ENCODE measurements at places on chromosomes 11 and 22.

DNA sequence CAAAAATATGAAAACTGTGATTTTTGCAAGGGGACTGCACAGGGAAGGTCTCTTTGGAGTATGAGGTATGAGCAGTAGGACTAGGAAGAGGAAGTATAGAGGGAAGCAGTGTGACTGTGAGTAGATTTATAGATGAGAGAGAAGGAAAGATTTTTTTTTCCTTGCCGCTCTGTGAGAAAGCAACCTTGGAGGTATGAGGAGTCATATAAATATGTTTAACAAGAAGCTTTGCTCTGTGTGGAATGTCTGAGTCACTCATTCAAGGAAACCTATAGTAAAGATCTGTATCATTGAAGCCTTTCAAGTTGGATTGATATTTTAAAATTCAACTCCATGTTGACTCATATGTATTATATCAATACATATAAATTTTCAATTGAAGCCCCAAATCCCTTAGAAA is 26.2 kb downstream of the DNHD1 start:
- DNase-seq = no peak

DNA sequence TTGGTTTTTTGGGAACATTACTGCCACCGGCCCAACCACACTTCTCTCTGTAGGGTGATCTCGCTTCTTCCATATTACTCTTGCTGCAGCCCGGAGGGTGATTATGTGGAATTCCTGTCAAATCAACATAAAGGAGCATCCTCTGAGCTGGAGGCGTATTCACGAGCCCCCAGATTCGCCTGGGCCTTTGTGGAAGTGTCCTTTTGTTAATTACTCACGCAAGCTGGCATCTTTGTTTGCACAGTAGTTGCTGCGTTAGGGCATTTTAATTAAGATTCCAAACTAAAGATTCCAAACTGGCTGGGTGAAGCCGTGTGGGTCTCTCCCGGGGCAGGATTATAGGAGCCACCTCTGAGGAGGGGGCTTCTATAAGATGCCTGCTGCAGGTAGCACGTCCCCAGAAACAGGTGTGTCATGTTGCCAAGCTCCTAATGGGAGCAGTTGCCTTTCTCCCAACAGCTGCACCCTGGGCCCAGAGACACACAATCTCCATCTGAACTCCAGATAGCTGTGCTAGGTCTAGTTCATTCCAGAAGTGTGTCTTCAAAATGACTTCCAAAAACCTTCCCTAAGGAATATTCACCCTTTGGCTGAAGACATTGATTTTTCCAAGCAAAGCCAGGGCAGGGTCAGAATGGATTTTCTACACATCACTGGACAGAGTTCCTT is 40.9 kb downstream of the SHISAL1 start:
- no peak for DNase-seq

DNA sequence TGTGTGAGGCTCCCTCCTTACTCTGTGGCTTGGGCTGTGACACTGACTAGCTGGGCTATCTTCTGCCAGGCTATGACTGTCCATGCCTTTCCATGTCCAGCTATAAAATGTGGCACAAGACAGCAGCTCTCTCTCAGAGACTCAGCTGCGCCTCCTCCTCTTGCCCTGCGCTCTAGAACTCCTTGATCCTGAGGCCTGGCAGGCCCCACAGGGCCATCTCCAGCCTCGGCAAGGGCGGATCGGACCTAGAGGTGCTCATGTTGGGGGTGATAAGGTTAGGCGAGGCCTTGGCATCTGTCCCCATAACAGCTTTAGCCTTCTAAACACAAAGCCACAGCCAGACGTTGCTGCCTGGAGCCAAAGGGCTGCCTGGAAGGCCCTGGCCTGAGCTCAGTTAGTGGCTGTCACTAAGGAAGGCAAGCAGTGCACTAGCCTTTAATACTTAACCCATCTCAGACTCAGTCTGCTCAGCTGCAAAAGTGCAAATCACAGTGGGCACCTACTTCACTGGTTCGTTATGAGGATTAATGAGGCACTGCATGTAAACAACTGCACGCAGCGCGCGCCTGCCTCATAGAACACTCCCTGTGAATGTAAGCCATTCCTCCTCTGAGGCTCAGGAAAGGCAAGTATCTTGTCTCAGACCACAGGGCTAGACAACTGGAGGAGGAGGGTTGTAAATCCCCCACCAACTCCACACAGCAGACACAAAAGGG is 1.2 kb downstream of the GUCD1 start:
- no peak for DNase-seq

- DNase-seq = no peak
Observed at GRCh38 chr11:124942466-124943253, 6.8 kb upstream of the HEPACAM start.

DNA sequence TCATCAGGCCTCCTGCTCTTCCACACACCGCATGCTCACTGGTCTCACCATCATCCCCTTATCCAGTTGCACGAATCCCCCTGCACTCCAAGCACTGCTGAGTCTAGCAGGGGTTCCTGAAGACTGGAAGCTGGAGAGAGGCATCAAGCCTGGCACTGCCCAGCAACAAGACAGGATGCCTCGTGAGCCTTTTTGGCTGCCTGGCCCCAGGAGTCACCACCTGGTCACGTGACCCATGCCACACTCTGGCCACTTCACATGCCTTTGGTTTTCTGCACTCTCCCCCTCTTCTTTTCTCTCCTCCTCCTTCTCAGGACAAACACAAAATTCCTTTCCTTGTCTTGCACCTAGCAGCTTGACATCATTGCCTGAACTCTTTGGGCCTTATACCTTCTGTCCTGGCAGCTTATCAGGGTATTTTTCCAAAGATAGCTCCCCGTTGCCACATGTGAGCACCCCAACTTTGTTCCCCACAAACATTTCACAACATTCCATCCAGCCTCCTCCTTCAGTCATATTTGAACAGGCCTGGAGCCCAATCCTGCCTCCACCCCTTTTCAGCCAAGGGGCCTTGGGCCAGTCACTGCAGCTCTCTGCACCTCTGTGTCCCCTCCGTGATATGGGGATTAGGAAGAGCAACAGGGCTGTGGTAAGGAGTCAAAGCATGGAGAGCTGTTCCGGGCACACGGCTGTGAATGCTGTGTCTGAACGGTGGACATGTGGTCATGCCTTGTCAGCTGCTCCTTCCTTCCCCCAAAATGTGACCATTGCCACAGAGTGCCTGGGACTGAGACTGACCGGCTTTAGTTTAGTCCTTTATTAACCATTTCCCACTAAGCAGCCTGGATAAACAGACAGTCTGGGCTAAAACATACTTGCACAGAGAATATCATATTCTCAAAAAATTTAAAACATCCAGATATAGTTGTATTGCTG is 2.8 kb upstream of the PACSIN2 start:
- no peak for DNase-seq

GRCh38 chr11:17585911-17586695 is 39.0 kb downstream of the OTOG start:
- no peak for DNase-seq

GRCh38 chr11:130070109-130070845 is 583 bp downstream of the APLP2 start:
- DNase-seq = peak; percentile 24

DNA sequence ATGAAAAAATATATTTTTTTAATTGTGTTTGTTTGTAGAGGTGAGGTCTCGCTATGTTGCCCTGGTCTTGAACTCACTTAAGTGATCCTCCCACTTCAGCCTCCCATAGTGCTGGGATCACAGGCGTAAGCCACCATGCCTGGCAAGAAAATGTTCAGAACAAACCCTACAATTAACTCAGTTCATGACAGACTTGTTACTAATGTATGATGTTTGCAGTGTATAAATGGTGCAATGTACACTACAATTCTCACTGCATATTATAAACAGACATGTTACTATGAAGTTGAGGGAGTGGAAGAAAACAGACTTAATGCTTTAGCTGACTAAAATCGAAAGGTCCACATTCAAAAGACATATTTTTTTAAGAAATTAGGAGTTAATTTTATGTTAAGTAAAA is 59.0 kb downstream of the SIK3 start:
- no peak for DNase-seq

DNA sequence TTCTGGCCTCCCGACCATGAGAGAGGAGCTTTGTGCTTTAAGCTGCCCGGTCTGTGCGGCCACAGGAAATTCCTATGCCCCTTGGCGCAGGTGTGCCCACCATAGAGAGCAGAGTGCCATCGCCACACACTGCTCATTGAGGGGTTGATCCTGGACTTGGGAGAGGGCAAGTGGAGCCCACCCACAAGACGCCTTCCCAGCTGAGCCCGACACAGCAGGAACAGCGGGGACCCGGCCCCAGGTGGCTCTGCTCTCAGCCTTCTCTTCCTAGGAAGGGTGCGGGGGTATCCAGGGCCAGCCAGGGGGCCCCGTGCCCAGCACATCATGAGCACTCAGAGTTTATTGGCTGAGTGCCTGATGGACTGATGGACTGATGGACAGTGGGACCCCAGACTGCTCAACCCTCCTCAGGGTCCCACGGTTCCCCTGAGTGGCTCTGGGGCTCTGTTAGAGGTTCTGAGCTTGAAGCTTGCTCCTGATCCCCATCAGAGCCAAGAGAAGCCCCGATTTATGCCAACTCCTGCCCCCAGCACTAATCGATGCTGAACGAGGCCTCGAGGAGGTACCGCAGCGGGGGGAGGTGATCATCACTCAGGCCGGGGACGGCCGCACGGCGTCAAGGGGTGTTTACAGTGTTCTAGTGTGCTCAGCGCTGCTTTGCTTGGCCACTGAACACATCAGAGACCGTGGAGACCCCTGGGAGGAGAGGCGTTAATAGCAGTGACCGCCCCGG is 13.5 kb upstream of the MRGPRD start:
- DNase-seq = no peak

DNA sequence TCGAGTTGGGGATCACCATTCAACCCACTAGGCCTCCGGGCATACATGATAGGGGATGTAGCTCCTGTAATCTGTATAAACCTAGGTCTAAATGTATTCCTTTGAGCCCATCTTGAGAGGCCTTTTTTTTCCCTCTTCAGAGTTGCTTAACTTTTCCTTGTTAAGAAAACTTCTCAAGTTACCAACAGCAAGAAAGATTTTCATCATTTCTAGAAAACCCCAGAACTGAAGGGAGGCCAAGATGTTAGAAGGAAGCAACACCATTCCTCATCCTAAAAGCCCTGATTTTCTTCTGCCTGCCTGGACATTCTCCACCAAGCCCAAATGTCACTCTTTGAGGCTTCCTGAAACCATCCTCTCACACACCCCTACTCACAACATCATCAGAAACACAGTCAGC is 79.4 kb downstream of the TMPRSS5 start:
- DNase-seq = no peak

- no peak for DNase-seq
Observed at GRCh38 chr11:75462117-75462653, 29.2 kb upstream of the KLHL35 start.

DNA sequence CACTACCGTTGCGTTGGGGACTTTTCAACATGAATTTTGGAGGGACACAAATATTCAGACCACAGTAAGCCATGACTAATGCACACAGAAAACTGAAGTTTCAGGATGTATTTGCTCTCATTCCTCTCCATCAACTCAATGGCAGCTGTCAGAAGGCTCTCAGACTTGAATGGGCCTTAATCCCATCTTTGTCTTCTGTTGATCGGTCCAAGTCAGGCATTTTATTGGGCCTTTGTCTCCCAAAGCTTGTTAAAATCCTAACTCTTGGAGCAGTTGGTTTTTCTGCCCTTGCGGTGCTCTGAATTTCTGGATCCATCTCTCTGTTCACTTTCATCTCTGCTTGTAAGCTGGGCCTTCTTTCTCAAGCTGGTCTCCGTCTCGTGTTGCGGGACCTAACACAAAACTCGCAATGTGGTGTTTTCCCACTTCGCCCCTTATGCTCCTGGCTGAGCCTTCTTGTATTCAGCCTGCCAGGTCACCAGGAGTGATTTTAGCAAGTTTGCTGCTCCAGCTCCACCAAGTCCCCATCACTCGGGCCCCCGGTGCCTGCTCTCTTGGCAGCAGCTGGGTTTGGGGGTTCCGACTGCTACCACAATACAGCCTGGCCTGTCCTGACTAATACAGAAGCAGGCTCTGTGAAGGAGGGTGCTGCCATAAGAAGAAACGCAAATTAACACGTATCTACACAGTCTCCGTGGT is 27.0 kb downstream of the TSPAN32 start:
- DNase-seq = no peak

DNA sequence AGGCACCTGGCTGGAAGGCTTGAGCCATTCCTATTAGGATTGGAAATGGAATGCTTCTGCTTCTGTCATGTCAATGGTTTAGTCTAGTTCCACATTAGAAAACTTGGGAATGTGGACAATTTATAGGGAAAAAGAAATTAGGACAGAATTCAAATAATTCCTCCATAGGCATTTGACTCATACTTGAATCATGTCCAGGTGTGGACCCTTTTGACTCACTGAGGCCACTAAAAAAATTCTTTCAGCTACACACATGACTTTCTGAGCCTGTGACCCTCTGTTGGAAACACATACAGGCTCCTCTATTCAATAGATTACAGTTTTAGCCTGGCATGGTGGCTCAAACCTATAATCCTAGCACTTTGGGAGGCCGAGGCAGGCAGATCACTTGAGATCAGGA is 100.5 kb downstream of the RASSF10 start:
- DNase-seq = no peak

DNA sequence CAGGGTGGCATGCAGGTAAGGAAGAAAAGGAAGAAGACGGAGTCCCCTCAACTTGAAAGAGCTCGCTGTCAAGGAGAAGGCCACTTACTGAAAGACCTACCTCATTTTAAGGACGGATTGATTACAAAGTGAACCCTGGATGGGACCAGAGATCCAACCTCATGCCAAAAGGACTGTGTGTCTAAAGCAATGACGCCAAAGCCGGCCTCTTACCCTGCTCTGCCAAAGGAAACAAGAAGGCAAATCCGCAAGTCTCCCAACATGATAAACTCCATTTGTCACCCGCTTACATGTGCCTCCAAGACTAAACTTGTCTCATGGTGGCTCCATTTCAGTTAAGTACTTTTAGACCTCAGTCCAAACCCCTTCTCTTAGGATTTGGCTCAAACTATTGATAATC is 148.7 kb upstream of the MTMR2 start:
- DNase-seq = no peak

GRCh38 chr11:125338886-125339811 is 156.9 kb downstream of the FEZ1 start:
- DNase-seq = no peak

DNA sequence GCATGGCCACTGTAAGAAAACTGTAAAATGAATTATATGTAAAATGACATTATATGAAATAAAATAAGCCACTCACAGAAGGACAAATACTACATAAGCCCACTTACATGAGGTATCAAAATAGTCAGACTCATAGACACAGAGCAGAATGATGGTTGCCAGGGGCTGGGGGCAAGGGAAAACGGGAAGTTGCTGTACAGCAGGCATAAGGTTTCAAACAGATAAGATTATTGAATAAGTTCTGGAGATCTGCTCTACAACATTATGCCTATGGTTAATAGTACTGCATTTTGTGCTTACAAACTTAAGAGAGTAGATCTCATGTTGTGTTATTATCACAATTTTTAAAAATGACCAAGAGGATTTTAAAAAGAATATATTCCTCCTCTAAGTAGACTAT is 32.7 kb upstream of the HEPHL1 start:
- no peak for DNase-seq

All from stimulated activated CD8-positive, alpha-beta memory T cell treated with anti-CD3 and anti-CD28 coated beads, Interleukin-7, amount 100 ng/mL, for 4 hours (primary cell).